ENCODE measurements at places on chromosomes 2 and 18.

DNA sequence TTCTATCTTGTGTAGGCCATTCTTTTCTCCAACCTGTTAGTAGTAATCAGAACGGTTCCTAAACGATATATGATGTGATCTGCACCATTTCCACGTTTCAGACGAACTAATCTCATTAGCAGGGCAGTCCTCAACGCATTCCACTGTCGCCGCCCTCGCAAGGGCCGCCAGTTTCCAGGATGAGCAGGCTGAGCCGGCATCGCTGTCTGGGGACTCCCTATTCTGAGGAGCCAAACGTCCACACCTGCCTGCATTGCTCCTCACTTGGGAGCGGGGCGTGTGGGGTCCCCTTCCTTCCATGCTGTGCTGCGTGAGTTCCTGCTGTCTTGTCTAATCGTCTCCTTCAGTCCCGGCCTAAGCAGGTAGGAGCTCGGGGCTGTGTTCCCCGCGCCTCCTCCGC, 76.6 kb downstream of the PSMG2 start:
- no peak for DNase-seq

DNA sequence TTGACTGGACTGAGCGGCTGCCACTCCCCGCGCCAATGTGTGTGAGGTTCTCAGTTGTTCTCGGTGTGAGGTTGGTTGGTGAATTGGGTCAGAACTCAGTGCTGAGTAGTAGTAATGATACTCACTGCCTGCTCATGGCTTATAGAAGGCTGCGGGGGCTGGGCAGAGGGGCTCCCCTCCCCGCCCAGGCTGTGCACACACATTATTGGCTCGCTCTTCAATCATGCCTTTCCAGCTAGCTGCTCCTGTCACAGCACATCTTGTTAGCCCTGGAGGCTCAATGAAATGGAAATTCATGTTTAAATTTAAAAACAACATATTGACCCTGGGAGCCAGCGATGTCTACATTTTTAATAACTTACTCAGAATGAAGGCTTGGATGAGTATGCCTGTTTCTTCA, 152.8 kb downstream of the CELF4 start:
- DNase-seq = no peak

GRCh38 chr18:7479756-7480155, 87.4 kb upstream of the PTPRM start:
- no peak for DNase-seq

DNA sequence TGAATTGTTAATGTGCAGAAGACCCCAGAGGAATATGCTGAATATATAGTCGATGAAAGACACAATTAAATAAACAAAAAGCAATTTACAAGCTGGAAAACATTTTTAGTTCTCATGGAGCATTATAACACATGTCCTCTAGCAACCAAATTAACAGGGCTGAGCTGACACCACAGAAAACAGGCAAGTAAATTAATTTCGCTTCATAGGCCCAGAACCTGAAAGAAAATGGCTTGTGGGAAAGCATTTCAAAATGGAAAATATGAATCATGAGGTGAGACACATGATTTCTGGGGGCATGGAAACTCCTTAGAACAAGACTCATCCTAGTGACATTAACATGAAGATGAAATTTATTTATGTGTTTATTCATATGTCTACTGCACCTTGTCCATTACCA, 25.0 kb upstream of the RNF152 start:
- DNase-seq = peak; percentile 13

DNA sequence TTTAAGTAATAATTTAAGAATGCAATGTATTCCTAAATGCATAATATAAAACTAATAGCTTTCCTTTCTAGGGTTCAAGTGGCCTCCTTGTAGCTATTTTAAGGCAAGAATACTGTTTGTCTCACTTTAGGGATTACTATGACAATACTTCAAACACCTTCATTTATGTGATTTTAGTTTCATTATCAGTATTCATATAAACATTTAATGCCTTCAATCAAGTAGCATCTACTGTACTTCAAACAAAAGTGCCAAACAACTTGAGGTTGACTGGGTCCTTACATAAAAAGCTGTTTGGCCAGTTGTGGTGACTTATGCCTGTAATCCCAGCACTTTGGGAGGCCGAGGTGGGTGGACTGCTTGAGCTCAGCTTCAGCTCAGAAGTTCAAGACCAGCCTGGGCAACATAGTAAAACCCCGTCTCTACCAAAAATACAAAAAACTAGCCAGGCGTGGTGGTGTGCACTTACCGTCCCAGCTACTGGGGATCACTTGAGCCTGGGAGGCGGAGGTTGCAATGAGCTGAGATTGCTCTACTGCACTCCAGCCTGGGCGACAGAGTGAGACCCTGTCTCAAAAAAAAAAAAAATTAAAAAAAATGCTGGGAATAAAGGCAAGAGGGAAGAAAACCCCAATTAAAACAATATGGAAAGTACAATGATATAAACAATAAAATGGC, 9.3 kb downstream of the MEX3C start:
- no peak for DNase-seq

- peak; percentile 96 for DNase-seq
Measured at GRCh38 chr18:58541789-58542425, 87.0 kb downstream of the ALPK2 start.

GRCh38 chr2:186991766-186992417, 142.9 kb upstream of the ZSWIM2 start:
- peak; percentile 17 for DNase-seq

DNA sequence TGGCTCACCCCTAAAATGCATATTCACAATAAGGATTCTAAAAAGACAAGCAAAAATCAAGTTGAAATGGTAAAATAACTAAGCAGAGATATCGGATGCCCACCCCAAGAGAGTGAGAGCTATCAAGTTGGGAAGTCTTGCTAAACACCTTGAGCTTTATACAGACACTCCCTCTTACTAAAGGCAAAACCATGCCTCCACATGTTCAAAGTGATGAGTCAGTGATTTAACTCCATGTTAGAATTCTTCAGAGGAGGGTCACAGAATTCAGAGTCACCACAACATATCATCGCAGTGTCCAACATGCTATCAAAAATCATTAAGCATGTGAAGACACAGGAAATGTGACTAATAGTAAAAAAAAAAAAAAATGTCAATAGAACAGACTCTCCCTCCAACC, 20.6 kb upstream of the ST8SIA3 start:
- no peak for DNase-seq

GRCh38 chr2:232901736-232902578, 31.9 kb downstream of the SNORC start:
- peak; percentile 95 for DNase-seq

GRCh38 chr2:60554074-60554645, 706 bp upstream of the BCL11A start:
- no peak for DNase-seq

DNA sequence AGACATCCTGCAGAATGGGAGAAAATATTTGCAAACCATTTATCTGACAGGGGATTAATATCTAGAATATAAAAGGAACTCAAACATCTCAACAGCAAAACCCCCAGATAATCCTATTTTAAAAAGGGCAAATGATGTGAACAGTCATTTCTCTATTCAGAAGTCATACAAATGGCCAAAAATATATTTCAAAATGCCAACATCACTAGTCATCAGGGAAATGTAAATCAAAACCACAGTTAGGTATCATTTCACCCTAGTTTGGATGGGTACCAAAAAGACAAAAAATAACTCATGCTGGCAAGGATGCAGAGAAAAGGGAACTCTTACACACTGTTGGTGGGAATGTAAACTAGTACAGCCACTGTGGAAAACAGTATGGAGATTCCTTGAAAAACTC, 70.0 kb downstream of the TBR1 start:
- peak; percentile 41 for DNase-seq

- DNase-seq = no peak
Measured at GRCh38 chr18:13443552-13443951, 225.0 kb downstream of the LDLRAD4 start.

GRCh38 chr2:24993406-24994145, 21.8 kb upstream of the DNAJC27 start:
- no peak for DNase-seq

DNA sequence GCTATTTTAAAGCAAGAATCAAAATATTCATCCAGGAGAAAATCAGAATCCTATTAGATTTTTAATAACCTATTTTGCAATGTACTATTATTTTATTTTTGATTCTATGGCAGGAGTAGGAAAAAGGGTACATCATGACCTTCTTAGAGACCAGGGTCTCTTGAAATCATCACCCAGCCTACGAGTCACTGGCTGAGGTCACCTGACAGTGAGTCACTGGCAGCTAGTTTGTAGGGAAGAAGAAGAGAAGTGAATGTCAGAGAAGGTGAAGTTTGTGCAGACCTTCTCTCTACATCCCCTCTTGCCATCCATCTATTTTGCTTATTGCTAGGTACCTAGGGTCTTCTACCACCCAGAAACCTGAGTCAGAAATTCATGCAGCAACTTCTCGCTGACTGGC, 144.2 kb downstream of the ALK start:
- DNase-seq = peak; percentile 19

DNA sequence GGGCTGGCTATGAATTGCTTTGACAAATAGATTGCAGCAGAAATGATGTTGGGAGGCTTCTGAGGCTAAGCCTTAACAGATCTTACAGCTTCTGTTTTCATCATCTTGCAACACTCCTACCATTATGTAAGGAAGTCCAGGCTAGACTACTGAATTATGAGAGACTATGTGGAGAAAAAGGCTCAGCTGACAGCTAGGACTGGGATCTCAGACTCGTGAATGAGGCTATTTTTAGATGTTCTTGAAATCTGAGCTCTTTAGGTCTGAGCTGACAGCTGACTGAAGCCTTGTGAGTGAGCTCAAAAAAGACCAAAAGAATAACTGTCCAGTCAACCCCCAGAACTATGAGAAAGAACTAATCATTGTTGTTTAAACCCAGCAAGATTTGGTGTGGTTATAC, 70.3 kb downstream of the VWC2L start:
- DNase-seq = peak; percentile 88

- no peak for DNase-seq
Measured at GRCh38 chr2:134883552-134884293, 34.9 kb upstream of the CCNT2 start.

- DNase-seq = no peak
Measured at GRCh38 chr18:48889981-48890762, 60.6 kb downstream of the SMAD7 start.

GRCh38 chr2:152581360-152581759, 135.9 kb downstream of the PRPF40A start:
- peak; percentile 70 for DNase-seq

DNA sequence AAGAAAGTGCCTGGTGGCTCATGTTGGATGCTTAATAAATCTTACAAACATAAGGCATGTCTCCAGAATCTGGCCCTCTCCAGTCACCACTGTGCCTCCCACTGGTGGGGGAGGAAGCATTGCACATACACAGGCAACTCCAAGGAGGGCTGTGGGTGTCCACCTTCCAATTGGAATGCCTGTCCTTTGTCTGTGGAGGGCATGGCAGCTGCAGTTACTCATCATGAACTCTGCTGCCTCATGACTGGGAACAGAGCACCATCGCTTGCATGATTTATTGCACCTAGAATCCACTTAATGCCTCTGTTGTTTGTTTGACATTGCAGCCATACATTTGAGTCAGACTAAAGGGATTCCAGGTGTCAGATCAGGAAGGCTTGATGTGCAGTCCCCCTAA, 278.9 kb downstream of the PRKCE start:
- peak; percentile 91 for DNase-seq

- DNase-seq = no peak
Measured at GRCh38 chr2:97761192-97761591, 47.8 kb downstream of the ZAP70 start.

DNA sequence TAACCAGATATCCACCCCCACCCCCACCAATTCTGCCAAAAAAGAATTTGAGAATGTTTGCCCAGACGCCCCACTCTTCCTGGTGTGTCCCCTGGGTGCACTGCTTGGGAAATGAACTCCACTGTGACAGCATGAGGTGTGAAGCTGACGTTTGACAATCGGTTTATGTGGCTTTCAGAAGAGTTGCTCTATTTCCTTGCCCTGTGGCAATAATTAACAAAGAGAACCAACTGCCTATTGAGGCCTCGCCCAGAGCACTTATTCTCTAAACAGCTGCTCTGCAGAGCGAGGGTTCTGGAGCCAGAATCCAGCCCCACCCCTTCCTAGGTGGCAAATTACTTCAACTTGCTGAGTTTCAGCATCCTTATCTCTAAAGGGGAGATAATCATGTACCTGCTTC, 115.8 kb upstream of the SIX3 start:
- no peak for DNase-seq

DNA sequence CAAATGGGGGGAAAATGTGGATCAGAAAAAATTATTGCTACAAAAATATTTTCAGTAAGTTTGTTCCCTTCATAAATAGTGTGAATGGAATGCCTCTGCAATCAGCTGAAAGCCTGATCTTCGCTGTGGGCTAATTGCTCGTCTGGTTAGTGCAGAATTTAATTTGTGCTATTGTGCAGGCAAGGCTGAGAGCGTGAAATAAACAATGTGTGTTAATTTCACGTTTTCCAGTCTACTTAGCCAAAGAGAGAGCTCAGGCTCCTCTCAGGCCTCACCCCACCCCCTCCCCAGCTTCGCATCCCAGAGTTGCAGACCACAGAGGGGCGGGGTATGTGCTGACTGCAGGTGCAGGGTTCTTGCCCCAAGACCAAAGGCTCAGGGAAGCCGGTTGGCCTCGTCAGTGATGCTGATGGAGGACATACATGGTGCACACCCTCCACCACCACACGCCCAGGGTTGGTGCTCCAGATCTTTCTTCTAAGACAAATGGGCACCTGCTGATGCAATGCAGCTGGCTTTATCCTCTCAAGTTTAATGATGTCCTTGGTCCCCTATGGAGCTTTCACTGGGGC, 302.6 kb upstream of the SLC14A2 start:
- DNase-seq = no peak

- DNase-seq = no peak
Measured at GRCh38 chr18:47975701-47976100, 45.2 kb upstream of the SMAD2 start.

DNA sequence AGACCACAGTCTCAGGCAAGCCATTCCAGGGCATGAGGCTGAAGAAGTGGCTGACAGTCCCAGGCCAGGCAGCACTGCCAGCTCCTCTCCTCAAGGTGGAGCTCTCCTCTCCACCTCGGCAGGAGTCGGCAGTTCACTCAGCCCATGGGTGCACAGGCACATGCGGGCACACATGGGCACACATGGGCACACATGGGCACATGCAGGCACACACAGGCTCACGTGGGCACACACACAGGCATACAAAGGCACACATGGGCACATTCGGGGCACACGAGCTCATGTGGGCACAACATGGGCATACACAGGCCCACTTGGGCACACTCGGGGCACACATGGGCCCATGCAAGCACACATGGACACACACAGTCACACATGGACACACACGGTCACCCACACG, 65.3 kb upstream of the TAF1B start:
- DNase-seq = no peak

Measured in LHCN-M2 (cell line).